Posterior cingulate gyrus (tissue), 11 donors: ENCODE measurements at places on chromosomes 2 and 18.

- no peak for DNase-seq
Measured at GRCh38 chr18:32907311-32907585, 134.4 kb upstream of the KLHL14 start.

- no peak for DNase-seq
Measured at GRCh38 chr18:54149078-54149697, 75.3 kb downstream of the MBD2 start.

GRCh38 chr2:20171445-20171977 lies 53.4 kb downstream of the SDC1 start:
- no peak for DNase-seq

DNA sequence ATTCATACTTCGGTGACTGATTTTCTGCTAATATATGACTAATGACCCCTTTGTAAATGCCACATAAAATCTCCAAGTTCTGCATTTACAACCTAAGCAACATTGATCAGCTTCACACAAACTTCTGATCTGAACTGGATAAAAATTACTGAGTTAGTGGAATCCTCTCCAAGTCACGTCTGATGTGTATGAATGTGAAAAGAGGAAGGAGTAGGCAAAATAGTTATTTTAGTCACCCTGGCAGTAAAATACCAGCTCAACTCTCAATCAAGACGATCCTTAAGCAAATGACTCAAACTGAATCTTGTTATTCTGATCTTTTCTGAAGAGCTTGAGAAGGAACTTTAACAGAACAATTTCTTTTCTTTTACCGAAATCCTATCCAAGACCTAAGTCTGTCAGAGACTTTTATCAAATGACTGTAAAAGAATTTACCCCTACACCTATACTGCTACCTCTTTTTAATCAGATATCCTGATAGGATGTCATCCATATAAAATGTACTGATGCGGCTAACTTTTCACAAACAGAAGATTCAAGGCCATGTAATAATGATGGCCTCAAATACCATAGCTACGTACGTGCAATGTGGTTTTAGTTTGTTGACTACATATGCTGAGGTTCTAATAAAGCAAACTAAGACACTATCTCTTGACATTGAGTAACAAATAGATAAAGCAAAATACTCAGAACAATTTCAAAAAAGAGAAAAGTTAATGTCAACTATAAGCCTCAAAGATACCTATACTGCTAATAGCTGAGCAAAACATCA lies 23.7 kb downstream of the CUL3 start:
- no peak for DNase-seq

- DNase-seq: no peak
Measured at GRCh38 chr2:39663187-39663930, 2.4 kb upstream of the TMEM178A start.

DNA sequence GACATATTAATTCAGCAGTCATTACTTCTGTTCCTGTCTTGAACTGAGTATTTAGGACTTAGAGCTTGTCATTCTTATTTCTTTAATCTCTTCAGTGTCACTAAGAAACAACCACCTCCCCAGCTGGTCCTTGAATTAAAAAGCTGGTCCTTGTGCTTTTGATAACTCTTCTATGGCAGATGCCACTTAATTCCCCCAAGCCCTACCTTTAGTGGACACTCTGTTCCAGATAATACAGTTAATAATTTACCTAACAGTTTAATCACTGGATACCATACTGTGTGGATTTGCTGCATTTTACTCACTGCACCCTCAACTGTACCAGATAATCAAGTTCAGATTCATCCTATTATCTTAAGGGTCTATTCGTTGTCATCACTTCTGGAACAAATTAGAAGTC lies 73.1 kb downstream of the SKA1 start:
- no peak for DNase-seq

GRCh38 chr2:71603851-71604725 lies 150.7 kb downstream of the DYSF start:
- DNase-seq: no peak

DNA sequence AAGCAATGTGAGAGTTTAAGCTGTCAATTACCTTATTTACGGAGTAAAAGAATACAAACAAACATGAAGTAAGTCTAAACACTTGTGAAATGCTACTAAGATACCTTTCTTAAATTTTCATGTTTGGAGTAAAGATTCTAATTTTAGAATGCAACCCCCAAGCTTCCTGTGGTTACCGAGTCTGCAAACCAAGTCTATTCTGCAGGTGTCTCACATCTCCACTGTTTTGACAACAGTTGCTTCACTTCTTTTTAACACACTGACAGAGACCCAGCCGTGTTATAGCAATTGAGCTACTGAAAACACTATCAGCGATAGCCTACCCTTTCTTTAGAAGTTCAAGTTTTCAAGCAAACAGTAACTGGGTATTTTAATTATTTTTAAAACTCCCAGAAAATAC lies 608.3 kb downstream of the ERBB4 start:
- no peak for DNase-seq

- no peak for DNase-seq
Measured at GRCh38 chr2:25743132-25743830, 69.9 kb upstream of the DTNB start.

DNA sequence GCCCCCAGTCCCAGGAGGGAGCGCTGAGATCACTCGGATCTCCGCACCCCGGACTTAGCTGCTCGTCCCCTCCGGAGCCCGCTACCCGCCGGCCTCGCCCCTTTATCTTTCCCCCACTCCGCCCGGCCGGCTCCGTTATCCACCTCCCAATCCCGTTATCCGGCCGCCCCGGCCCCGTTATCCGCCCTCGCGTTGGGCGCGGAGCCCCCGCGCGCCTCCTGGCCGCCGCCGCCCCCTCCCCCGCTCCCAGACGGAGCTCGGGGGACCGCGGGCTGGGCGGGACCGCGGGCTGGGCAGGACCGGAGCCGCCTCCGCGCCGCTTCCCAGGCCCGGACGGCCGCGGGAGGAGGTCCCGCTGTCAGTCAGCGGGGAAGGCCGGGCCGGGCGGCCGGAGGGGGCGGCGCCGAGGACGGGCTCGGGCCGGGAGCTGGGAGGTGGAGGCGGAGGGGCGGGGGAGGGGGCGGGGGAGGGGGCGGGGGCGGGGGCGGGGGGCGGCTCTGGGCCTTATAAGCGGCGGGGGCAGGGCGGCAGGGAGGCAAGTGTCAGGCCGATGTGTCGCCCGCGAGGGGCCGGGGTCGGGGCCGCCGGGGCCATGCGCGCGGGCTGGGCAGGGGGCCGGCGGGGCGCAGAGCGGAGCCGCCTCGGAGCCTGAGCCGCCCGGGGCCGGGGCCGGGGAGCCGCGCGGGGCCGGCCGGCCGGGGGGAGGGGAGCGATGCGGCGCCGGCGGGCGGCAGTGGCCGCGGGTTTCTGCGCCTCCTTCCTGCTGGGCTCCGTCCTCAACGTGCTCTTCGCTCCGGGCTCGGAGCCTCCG lies at the start of gene PKDCC:
Gene PKDCC, plus strand, starts transcription at position 534 of the 811 bp plus-strand sequence. Its CDS starts 179 bp downstream, at position 713.
- peak; percentile 93 for DNase-seq

DNA sequence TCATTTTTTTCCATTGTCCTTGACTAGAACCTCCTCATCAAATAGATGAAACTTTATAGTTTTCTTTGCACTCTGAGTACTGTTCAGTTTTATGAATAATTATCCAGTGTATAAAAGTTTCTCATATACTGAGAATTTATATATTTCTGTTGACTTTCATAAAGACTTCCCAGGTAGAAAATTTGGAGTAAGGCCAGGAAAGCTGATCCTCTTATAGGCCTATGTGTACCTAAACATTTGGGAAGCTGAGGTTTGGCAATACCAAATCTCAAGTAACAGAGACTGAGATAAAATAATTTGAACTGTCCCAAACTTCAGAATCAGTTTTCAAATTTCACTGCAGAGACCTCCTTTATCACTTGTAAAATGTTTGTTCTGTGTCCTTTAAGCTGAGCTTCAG lies 43.4 kb downstream of the CCDC102B start:
- no peak for DNase-seq

GRCh38 chr18:55544014-55544413 lies 44.0 kb downstream of the TCF4 start:
- no peak for DNase-seq

DNA sequence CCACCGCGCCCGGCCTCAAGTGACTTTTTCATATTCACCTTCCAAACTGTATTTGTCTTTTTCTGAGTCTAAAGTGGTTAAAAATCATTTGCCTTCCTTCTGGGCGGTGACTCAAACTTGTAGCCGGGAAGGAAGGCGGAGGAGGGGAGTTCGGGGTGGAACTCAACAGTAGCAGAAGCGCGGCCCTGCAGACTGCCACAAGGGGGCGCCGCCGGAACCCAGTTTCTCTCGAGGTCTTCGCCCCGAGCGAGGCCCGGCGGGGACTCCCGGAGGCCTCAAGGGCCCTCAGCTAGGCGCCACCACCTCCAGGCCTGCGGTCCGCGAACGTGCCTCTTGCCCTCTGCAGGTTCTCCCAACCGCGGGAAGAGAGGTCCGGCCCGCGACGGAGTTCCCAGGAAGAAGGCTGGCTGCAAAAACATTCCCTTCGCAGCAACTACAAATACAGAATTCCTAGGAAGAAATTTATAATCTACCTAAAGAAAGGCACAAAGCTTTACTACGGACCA lies 16.8 kb upstream of the ITM2C start:
- DNase-seq: peak; percentile 97

GRCh38 chr2:196719110-196719872 lies 79.8 kb downstream of the CCDC150 start:
- DNase-seq: no peak

GRCh38 chr18:805008-805754 lies 6.9 kb downstream of the YES1 start:
- no peak for DNase-seq

- DNase-seq: no peak
Measured at GRCh38 chr2:71358931-71359671, 27.5 kb downstream of the ZNF638 start.
